ENCODE measurements at places on chromosomes 2 and 18.

DNA sequence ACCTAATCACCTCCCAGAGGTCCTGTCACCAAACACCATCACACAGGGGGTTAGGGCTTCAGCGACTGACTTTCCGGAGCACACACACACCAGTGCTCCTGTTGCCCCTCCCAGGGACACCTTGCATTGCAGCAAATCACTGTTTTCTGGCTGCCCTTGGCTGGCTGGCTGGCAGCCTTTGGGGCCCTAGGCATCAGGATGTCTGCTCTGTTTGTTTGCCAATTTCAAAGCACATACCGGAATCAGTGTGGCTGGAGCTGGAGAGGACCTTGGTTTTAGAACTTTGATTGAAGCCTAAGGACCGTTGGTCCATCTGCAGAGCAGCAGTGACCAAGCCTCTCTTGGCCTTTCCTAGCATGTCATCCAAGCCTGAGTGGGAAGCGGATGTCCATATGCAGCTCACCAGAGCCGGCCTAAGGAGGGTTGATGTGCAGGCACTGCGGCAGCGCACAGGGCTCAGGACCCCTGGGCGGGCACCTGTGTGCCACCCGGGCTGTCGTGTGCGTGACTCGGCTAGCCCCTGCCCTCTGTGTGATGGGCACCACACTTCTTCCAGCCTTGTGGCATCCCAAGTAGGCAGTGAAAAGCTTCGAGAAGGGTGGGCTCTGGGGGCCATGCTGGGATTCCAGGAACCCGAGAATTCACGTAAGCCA, 62.1 kb downstream of the GBX2 start:
- DNase-seq = no peak

GRCh38 chr2:230781130-230781797, 68.6 kb downstream of the CAB39 start:
- DNase-seq = peak; percentile 13

GRCh38 chr2:122692400-122693083, 937.1 kb downstream of the TSN start:
- no peak for DNase-seq

DNA sequence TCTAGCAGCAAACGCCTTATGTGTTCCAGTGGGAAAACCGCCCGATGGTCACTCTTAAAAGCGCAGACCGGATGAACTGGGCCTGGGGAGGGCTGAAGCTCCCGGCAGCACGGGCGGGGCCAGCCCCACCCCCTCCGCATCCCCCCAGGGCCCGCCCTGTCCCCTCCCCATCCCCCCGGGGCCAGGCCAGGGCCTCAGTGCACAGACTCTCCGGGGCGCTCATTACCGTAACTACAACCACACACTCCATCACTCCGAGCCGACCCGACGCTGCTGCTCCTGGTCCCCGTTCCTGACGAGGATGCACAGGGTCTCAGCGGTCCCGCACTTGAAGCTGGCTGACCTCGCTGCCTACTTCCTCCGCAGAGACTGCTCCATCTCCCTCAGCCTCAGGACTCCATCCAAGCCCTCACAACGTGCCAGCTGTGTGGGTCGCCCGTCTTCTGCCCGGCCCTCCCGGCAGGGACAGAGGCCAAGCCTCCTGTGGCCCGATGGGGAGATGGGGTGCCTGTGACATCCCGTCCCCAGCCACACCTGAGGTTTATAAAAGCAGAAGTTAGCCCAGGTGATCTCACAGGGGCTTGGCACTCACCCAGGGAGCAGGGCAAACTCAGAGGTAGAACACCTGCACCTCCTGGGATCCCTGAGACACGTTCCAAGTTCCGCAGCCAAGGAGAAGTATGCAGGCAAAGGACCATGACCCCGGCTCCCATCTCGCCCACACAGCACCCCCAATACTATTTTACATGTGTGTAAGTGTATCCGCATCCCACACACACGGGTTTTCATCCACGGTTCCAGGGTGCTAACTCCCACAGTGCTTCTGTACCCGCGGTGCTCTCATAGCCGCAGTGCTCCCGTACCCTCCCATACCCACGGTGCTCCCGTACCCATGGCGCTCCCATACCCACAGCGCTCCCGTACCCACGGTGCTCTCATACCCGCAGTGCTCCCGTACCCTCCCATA, 36.0 kb downstream of the SLC66A2 start:
- no peak for DNase-seq

- no peak for DNase-seq
Observed at GRCh38 chr2:1350111-1350510, 63.2 kb upstream of the TPO start.

DNA sequence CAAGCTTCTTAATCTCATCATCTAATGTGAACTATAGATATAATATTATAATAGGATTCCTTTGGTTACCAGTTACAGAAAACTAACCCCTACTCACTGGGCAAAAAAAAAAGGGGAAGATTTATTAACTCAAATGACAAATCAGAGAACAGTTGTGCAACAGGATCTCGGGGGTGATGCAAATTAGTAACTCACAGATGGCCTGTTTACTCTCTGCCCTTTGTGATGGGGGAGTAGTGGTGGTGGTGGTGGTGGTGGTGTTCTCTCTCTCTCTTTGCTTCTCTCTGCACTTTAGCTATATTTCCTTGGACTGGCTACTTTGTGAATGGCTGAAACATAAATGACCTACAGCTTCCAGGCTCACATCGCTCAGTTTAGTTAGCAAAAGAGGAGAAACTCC, 59.0 kb downstream of the TMEM247 start:
- DNase-seq = no peak

GRCh38 chr2:101983486-101983885, 8.3 kb upstream of the IL1R2 start:
- no peak for DNase-seq

- no peak for DNase-seq
Observed at GRCh38 chr2:55048508-55049042, 1.7 kb downstream of the RTN4 start.

GRCh38 chr18:13372531-13372951, 154.0 kb downstream of the LDLRAD4 start:
- DNase-seq = no peak

DNA sequence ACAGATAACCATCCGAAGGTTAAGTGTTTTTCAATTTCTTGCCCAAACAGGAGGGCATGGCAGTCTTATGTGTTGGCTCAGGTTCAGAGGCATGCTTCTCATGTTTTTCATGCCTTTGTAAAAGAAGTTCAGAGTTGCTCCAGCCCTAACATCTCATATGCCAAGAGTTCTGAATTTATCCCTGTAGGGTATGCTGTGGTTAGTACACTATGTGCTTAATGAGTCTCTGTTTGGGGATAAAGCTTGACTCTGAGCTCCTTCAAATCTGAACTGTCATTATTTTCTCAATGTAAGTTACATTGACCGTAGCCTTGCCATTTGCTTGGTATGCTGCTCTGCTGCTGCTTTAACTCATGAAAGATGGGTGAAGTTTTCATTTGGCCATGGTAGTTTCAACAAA, 67.9 kb upstream of the PNPT1 start:
- DNase-seq = no peak

DNA sequence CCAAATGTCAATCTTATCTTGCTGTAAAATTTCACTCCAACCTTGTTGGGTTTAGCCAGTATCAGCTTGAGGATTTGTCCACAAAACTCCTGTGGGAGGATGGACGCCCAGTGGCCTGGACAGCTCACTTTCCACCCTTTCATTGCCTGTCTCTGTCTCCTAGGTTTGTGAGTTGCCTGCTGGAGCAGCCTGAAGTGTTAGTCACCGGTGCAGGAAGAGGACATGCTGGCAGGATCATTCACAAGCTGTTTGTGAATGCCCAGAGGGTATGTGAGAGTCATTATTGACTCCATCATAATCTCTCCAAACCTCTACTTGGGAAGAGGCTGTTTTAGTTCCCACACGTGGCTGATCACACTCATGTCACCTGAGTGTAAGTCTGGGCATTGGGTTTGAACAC, 112.3 kb downstream of the RAB3GAP1 start:
- no peak for DNase-seq
